GF-D8 (cell line): ENCODE measurements at places on chromosomes 16 and 17.
A peak's percentile ranks its signal among the peaks of the same experiment; 100 is the strongest.

DNA sequence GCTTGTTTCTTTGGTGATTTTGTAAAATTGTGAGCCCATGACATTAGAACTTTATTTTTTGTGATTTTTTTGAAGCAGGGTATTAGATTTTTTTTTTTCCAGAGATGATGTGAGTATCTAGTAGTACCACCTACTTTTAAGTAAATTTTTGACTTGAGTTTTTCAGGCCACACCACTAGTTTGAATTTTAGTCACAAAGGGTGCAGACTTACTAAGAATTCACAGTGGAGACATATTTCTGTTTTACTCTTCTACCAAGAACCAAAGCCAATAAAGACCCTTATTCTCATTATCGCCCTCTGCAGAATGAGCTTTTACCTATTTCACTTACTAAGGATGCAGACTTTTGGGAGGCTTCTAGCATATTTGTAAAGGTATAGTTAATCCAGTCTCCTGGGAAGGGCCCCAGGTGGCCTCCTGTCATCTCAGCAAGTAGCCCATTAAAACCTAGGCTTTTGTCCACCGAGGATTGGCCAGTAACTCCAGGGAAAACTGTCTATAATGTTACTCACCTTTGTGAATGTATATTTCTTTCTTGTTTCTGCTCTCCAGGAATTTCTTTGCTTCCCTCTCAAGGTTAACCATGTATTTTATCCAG, 30.6 kb downstream of the NLK start:
- DNase-seq: no peak

DNA sequence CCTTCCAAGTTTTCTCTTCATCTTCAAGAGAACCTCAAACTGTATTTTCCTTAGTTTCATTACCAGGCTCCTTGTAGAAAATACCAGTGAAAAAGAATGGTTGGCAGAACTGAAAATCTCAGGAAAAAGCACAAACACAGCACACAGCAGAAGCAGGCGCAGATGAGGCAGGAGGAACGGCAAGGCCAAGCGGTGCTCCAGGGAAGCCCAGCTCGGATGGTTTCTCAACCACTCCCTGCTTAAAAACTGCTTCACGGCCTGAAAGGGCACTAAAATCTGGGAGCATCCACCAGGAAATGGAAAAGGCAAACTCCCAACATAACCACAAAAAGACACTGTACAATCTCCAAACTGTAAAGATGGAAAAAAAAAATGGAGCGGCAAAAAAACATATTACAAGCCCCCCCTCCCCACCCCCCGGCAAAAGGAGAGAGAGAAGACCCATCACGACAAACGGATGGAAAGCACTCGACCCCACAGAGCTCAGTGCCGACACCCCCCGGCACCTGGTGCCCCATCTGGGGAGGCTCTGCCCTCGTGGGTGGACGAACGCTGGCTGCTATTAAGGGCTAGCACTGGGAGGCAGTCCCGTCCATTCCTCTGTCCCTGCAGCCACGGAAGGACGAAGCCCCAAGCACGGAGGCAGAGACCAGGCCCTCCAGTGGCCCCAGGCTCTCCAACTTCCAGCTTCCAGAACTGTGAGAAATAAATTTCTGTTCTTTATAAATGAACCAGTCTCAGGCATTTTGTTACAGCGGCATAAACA, 127.5 kb downstream of the ZNF778 start:
- no peak for DNase-seq

- DNase-seq: no peak
These were observed 65.7 kb downstream of the MARF1 start for GRCh38 chr16:15576960-15577958.

GRCh38 chr17:50479522-50480141, 972 bp downstream of the RSAD1 start:
- peak; percentile 71 for DNase-seq

DNA sequence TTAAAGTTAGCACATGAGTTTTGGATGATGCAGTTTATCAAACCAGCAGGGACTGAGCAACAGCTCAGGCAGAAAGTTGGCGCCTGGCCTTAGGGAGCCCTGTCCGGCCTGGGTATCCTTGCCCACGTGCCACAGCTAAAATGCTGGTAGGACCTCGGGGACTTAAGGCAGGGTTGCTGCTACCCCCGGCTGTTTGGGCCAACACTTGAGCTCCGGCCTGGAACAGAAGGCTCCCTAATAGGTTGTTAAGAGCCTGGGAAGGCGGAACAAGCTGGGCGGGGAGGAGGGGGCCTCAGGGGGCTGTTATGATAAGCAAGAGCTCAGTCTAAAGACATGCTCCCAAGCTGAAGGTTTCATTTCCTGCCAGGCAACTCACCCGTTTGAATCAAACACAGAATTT, 39.7 kb downstream of the CUEDC1 start:
- DNase-seq: no peak

GRCh38 chr16:77919761-77920415, 102.5 kb upstream of the CLEC3A start:
- DNase-seq: no peak

DNA sequence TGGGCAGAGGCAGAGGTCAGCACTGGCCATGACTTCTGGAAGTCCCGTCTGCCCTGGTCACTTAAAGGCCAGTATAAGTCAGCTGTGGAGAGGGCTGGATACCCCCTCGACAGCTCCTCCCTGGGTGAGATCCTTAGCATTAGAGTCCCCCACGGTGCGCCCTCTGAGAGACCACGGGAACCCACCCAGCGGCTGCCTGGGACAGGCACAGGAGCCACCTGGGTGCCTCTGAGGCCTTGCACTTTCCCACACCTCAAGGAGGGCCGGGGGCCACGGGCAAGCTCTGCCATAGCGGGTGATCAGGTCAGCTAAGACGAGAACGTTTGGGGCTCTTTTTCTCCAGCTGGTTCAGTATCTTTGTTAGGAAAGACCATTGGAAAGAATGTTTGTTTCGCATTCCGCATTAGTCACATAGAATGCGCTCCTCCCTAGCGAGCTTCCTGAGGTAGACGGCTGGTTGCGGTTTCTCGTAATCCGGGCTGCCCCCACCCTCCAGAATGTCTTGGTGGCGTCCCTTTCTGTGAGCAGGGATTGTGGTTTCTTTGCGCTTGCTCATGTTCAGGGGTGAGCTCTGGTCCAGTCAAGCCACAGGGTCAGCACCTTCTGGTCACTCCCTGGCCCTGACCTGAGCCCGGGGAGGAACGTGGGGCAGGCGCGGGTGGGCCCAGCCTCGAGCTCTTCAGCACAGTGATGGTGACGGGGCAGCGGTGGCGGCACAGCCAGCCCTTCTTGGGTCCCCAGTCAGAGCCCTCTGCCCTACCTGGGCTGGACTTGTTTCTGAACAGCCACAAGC, 25.2 kb downstream of the NME3 start:
- no peak for DNase-seq

DNA sequence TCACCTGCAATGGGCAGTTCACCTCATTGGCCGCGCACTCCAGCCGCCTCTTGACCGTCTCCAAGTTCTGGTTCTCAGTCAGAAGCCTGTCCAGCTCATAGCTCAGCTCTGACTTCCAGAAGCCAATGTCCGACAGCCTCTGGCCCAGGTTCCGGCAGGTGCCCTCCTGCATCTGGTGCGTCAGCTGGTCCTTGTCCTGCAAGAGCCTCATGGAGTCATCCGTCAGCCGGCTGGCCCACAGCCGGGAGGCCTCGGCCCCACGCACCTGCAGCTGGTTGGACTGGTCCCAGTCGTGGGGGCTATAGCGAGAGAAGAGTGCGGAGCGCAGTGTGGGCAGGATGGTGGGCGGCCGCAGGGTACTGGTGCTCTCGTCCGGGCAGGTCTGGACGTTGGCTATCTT, 424 bp downstream of the TEKT5 start:
- no peak for DNase-seq

DNA sequence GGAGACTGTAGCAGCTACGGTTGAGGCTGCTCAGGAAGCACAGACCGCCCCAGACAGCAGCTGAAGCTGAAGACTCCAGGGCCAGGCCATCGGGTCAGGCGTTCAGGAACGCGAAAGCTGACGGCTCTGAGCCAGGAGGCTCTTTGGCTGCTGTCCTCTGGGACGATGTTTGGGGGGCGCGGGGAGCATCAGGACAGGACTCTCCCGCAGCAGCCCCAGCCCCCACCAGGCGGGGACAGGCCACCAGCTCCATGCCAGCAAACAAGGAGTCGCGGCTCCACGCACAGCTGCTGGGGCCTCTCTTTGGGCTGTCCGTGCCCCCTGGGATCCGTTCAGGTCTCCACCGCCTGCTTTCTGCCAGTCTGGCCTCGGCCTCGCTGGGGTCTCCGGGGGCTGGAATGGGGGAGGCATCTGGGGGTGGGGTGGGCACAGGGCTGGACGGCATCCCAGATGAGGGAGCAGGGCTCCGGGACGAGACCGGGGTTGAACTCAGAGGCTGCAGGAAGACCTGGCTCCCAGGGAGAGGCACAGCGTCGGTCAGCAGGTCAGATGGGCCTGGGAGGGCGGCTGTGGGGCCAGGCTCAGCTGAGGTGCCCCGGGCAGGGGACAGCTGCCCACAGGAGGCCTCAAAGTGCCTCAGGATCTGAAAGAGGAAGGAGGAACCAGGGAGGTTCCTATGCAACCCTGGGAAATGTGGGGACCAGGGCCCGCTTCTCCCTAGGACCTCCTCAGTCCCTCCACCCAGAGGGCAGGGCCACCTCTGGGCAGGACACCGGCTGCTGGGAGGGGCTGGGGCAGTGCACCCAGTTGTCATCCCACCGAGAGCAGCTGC, 6.3 kb upstream of the CEP131 start:
- no peak for DNase-seq

DNA sequence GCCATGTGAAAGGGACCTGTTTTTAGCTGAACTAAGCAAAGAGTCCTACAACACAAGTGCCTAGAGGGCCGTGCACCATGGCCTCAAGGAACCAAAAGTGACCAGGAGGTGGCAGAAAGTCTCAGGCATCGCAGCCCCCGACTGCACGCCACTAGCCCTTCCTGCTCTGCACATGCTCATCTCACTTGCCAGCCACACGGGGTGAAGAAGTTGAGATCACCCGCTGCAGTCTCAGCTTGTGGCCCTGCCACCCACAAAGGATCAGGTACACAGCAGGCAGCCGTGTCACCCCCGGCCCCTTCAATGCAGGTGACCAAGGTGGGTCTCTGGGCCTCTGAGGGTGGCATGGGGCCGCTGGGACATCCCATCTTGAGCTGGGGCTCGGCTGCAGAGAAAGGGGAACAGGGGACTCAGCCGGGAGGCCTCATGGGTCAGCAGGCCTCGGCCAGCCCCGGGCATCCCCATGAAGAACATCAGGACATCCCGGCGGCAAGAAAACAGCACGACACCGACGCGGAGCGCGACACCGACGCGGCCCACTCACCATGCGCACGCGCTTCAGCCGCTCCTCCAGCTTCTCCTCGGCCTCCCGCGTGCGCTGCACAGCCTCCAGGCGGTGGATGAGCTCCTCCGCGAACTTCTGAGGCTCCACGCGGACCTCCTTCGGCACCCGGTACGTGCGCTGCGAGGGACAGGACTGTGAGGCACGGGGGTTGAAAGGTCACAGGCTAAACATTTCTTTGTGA, 21.0 kb downstream of the PDIA2 start:
- no peak for DNase-seq

DNA sequence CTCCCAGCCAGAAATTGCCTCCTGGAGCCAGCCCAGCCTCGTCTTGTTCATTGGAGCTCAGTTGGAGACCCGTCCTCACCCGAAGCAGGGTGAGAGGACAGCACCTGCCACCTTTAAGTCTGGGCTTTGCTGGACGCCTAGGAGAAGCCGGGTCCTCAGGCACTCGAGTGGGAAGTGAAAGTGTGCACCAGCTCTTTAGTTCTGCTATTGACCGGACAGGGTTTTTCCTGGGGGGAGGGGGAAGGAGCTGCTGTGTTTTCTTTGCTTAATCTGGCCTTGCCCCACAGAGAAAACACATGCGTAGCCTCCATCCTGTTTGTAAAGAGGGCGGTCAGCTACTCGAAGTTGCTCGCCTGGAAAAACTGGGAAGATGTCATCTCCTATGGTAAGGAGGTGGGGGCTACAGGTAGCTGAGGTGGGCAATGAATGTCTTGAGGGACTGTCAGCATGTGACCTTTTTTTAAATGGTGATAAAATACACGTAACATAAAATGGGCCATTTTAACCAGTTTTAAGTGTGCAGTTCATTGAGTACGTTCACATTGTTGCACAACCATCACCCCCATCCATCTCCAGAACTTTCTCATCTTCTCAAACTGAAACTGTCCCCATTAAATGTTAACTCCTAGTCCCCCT, 34.4 kb downstream of the CMIP start:
- peak; percentile 67 for DNase-seq

DNA sequence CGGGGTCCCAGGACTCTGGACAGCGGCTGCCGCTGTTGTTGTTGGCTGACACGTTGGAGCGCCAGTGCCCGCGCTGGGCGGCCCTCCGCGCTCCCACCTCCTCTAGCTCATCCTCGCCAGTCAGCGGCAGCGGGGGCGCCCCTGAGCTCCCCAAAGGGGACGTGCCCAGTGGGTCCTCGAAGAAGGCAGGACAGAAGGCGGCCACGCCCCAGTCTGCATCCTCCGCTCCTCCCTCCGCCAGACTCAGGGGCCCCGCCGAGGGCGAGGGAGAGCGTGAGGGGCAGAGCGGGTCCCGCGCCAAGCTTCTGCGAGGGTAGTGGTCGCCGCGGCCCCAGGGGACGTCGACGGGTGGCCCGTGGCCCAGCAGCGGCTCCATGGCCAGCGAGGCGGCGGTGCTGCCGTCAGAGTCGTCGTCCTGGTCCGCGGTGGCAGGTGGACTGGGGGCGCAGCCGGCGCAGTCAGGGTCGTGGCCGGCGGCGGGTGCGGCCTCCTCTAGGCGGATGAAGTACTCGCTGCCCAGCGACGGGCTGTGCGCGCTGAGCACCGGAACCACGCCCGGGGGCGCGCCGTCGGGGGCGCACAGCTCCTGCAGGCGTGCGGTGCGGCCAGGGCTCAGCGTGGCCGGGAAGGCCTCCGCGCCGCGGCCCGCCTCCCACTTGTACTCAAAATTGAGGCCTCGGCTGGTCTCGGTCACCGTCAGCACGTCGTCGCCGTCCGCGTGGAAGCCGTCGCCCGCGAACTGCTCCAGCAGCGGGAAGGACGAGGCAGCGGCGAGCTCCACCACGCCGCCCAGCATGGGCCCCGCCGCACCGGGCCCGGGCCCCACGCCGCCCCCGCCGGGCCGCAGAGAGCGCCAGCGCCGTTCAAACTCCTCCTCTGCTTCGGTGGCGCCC, 43.2 kb upstream of the PVALEF start:
- no peak for DNase-seq

DNA sequence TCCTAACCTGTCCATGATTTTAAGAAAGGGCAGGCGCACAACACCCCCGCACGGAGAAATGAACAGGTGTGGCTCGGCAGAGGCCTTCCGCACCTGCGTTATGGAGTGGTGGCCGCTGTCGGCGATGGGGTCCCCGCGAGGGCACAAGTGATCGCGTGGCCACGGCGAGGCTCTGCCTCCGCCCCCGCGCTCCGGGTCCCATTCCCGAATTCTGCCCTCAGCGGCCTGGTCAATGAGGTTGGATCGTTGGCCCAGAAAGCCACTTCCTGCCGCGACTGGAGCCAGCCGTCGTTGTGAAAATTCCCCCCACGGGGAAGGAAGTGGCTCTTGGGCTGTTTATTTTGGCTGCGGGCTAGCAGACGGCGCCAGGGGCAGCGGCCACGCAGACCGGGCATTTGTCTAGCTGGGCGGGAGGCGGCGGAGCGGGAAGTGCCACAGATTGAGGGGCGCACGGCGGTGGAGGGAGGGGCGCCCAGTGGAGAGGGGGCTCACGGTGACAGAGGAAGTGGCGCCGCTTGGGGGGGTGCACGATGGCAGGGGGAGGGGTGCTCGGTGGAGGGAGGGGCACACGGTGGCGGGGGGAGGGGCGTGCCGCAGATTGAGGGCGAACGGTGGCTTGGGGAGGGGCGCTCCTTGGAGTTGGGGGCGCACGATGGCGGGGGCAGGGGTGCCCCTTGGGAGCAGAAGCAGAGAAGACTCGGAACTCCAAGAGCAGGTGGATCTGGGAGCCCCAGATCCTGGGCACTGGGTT, 25.0 kb downstream of the MRC2 start:
- peak; percentile 53 for DNase-seq
